ENCODE measurements at places on chromosomes 11 and 22.

DNA sequence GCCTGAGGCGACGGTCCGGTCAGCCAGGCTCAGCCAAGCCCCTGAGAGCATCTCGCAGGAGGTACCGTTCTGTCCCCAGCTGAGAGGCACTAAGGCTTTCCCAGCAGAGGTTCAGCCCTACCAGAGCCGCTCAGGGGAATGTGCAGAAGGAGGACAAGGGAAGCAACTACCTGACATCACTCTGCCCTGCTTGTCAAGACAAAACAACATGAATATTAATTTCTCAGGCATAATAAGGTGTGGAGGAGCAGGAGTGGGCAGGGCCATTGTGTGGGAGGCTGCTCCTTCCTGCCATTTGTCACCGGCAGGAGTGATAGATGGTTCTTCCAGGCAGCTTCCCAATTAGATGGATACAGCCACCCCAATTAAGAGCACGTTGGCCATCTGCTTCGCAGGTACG is 181.4 kb downstream of the KIRREL3 start:
- no peak for DNase-seq

DNA sequence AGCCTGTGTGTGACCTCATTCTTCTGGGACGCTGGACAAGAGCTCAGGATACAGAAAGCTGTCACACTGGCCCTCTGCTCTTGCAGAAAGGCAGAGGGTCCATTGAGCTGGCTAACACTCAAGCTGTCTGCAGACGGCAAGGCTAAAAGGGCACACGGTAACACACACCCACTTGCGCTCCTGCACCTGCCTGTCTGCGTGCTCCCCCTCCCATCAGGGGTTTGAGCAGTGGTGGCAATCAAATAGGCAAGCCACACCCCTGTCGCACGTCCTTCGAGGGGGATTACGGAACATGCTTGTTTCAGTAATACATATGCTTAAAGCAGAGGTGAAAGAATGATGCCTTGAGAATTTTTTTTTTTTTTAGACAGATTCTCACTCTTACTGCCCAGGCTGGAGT is 7.1 kb upstream of the QSER1 start:
- no peak for DNase-seq

- DNase-seq: no peak
Measured at GRCh38 chr11:119738059-119738439, 9.0 kb upstream of the NECTIN1 start.

GRCh38 chr22:43800970-43801369 is 11.1 kb downstream of the EFCAB6 start:
- no peak for DNase-seq

- DNase-seq: peak; percentile 66
Measured at GRCh38 chr11:1573077-1573902, 1.2 kb upstream of the DUSP8 start.

DNA sequence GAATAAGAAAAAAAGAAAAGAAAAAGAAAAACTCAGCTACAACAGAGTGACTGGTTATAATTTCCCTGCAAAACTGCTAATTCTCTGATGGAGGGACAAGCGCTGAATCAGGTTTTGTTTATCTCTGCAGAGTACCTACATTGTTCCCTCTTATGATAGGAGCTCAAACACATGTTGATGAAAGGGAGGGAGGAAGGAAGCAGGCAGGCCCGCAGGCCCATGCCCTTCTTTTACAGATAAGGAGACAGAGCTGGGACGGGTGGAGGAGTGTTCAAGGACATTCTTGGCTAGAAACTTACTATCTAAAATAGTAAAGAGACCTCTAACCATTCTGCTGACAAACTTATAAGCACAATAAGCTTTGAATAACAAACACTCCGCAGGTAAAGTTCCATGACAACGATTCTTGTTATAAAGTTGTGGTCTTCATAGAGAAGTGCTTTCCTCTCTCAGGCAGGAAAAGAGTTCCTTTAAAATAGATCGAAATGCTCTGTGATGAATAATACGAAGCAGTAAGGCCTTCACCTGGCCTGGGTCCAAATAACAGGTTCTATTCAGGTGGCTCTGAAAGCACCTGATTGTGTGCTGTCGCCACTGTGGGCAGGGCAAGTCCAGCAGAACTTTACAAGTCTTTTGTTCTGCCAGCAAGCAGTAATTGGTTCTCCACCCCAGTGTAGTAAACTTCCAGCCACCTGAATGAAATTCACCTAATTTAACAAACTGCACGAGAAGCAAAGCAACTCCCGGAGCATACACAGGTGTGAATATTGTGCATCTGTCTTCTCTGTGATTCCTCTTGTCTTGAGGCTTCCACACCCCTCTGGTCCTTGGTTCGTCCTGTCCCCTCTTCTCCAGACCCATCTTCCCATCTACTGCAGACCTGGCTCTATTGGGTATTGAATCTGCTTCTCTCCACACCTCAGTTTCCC is 15.3 kb upstream of the MICAL2 start:
- DNase-seq: no peak

DNA sequence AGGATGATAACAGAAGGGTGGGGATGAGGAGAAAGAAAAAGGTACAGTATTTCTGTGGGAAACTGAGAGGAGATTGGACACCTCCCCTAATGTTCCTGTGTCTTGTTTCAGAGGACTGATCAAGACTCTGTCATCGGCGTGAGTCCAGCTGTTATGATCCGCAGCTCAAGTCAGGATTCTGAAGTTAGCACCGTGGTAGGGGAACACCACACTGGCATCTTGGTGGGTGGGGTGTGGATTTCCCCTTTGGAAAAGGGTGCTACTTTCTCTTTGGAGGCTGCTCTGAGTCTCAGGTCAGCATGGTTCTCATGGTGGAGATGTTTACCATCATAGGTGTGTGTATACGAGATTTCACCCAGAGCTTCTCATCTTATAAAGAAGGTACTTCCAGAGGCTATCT is 25.5 kb downstream of the MADD start:
- DNase-seq: no peak

DNA sequence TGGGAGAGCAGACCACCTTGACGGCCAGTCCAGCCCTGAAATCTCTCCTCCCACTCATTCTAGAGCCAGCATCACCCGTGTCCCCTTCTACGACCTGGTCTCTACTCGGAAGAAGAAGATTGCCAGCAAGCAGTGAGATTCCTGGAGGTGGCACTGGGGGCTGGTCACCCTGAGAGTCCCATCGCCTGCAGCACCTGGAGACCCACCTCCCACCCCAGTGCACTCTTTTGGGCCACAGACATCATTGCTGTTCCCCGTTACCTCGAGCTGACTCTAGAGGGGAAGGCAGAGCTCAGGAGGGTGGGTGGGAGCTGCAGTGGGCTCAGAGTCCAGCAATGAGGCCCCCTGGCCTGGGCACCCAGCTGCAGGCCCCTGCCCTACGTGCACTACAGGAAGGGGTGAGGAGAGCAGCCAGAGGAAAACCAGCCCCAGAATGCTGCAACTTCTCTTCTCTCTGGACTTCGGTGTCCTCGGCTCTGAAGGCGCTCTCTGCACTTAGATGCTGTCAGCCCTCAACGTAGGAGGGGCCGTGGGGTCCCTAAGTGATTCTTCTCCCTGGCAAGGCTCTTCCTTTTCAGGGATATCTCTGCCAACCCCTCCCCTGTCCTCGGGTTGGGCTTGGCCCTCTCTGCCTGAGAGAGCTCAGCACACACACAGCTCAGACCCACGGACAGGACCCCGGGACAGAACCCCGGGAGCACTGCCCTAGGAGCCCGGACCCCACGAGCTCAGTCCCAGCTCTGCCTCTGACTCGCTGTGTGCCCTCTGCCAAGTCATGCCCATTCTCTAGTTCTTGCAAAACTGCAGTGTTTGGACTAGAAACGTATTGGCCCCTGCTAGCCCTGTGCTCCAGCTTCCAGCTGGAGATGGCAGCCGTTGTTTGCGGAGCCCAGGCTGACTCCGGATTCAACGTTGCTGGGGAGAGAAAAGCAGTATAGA is 31.3 kb downstream of the CYTH4 start:
- no peak for DNase-seq

- peak; percentile 71 for DNase-seq
Measured at GRCh38 chr22:39592081-39593065, 21.8 kb downstream of the CACNA1I start.

GRCh38 chr22:38865201-38866023 is 6.6 kb downstream of the CBX6 start:
- DNase-seq: peak; percentile 9

DNA sequence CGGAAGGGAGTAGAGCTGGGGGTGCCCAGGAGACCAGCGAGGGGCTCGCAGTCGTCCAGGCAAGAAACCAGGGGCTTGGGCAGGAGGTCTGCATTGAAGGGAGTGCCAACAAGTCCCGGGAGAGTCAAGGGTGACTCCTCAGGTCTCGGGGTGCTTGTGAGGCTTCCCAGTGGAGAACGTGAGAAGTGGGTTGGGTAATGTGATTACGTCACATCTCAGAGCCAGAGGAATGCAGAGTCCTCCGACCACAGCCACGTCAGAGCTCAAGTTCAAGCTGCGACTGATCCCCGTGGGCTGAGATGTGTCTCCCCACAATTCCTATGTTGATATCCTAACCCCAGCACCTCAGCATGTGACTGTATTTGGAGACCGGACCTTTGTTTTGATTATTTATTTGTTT is 89.7 kb upstream of the SHANK2 start:
- no peak for DNase-seq

DNA sequence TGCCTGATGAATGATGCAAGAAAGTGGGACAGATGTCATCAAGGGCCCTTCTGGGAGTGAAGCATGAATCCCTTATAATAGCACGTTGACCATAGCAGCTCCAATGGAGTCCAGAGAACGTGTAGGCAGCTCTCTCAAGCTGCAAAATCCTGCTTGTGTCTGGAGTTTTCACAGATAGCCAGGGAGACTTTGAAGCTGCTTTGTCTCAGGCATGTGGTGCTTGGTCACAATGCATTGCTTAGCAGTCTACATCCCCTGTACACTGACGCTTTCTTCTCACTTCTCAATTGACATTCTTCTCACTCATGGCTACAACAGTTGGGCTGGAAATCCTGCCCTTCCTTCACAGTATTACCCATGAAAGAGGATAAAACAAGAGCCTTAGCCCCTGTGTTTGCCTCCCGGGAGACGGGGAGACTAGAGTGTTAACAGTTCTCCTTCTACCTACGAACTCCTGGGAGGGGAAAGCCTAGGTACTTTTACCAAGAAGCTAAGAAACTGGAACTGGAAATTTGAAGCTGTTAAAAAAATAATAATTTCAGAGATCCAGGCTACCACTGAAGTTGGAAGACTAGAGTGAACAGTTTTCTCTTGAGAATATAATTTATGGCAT is 20.7 kb upstream of the MMP7 start:
- no peak for DNase-seq

- no peak for DNase-seq
Measured at GRCh38 chr22:21573750-21574494, 6.4 kb downstream of the UBE2L3 start.

- DNase-seq: no peak
Measured at GRCh38 chr11:92596596-92597317, 372.1 kb downstream of the FAT3 start.

GRCh38 chr22:38834991-38835390 is 8.8 kb downstream of the NPTXR start:
- no peak for DNase-seq

- DNase-seq: no peak
Measured at GRCh38 chr11:41351825-41352224, 107.6 kb downstream of the LRRC4C start.

DNA sequence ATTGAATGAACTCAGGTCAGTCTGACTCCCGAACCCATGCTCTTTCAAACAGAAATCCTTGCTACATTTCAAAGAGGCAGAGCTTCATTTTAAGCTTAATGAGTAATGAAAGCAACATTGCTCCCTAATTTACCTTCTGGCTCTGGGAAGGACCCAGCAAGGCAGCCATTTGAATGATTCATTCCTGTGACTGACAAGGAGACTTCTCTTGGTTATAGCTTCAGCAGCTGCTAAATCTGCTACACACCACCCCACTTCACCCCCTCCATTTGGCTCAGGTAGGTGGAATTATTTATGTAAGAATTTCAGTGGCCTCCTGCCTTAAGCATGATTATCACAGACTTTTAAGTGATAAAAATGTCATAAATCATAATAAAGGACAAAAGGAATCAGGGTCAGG is 117.7 kb downstream of the KCNC1 start:
- no peak for DNase-seq

DNA sequence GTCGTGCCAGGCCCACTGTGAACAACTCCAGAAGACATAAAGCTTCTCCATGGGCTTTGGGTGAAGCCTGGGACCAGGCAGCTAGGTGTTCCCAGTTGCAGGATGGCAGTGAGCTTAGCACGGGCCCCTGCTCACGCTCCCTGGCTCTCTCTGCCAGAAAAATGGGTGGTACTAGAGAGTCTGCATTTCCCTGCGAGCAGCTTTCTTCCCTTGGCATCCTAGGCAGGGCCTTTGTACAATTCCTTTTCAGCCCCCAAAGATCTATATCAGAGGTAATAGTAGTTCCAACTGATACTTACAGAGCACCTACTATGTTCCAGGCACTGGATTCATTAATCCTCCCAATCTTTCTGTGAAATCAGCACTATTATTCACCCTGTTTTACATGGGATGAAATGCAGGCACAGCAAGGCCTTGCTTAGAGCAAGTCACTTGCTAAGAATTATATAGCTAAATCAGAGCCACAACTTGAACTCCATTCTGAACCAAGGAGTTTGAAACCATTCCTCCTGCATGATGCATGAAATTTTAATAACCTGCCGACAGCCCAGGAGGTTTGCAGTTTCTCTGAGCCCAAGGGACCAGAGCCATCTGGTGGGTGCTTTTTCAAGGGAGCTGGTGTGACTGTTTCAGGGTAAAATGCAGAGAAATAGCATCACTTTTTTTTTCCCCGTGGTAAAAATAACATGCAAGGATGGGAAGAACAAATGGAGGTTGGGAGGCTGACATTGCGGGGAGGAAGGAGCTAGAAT is 22.7 kb downstream of the NAV2 start:
- DNase-seq: no peak

DNA sequence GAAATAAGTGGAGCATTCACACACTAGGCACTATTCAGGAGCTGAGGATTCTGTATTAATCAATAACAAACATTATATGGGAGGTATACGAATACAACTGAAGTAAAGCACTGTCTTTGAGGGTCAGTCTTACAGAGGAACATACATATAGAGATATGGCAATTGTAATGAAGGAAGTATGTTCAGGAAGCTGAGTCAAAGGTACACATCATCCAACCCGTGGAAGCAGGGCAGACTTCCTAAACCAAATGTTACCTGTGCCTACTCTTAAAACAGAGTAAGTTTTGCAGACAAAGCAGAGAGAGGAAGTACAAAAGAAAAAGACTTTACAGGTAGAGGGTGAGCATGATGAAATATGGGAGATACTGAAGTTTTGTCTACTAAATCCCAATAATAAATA is 481.2 kb upstream of the ARHGAP42 start:
- DNase-seq: no peak

DNA sequence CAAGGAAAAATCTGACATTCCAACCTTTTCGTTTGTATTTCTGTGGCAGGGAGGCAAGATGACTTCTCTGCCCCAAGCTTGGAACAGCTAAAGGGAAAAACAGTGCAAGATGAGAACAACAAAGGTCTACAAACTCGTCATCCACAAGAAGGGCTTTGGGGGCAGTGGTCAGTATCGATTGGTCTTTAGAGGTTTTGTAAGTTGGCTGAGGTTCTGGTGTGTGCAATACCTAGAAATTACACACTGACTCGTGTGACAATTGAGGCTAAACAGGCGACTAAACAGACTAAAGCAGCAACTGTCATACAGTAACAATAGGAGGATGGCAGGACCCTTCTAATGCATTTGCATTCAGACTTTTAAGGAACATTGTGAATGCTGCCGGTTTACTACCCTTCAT is 994 bp downstream of the DEPDC5 start:
- no peak for DNase-seq

- no peak for DNase-seq
Measured at GRCh38 chr11:106378513-106379179, 301.2 kb downstream of the AASDHPPT start.
